ENCODE measurements at places on chromosomes 11 and 22. TPM values are rescaled to one million over a fixed set of nuclear protein-coding genes. Genes with fewer than 3 reads are reported as not detected.

DNA sequence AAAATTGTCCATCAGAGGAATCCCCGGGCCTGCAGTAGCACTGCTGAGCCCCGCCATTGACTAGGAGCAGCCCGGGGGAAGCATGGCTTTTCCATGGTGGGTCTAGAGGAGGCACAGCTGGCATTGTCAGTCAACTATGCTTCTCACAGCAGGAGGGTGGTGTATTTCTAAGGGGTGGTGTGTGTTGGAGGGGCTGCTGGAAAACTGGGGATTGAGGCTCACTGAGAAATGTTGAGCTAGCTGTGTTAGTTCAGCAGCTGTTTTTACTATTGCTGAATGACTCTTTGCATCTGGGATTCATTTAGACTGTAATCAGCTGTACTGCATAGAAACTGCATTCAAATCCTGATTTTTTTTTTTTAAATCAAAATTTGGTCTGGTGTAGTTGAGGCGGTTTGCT, 5.6 kb downstream of the DDX10 start:
- DNase-seq, result no peak
- no peak overlapping the region for H3K4me3 ChIP-seq
- H3K4me1 ChIP-seq, result peaks cover 26% of the 10 kb centered on the region
- H3K27ac ChIP-seq, result no peak overlapping the region

DNA sequence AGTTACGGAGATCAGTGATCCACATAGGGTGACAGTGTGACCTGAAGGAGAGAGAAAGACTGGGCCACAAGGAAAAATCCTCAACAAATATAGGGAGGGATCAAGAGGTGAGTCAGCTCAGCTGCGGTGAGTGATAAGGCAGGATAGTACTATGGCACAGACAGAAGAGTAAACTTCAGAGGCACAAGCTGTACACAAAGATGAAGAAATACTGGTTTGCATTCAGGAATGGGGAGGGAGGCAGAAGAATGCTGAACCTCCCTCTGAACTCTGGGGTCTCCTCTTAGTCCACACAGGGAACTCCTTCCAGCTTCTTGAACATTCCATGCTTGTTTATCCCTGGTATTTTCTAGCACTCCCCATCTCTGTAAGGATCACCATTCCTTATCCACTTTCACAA, 162.7 kb downstream of the BARX2 start:
- H3K4me1 ChIP-seq, result no peaks in the 10 kb centered on the region
- no peaks in the 10 kb centered on the region for H3K36me3 ChIP-seq
- DNase-seq, result no peak
- H3K27me3 ChIP-seq, result no peaks in the 10 kb centered on the region
- H3K4me3 ChIP-seq, result no peak overlapping the region

DNA sequence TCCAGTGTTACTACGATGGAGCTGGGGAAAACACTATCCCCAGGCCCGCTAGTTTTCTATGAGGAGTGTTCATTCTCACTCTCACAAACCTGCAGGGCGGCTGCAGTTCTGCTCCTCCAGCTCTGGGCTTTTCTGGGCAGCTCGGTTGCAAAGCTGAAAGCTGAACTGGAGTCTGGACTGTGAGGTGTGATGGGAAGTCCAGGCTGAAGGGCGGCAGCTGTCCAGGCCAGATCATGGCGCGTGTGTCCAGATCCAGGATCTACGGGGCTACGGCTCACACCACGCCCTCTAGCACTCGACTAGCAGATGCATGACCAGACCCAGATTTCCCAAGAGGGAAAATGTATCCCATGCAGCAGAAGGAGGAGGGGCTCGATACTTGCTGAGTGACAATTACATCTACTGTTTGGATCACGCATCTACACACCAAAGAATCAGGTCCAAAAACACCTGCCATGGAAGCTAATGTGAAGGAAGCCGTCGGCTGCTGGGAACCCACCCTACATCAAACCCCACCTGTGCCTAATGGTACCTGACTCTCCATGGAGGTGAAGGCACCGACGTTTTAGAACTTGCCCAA, 555.0 kb downstream of the BRD1 start:
- peaks cover 19% of the 10 kb centered on the region for H3K27me3 ChIP-seq
- no peak for DNase-seq
- H3K4me1 ChIP-seq, result no peaks in the 10 kb centered on the region

GRCh38 chr11:128174465-128175291, 412.7 kb downstream of the ETS1 start:
- H3K36me3 ChIP-seq, result no peaks in the 10 kb centered on the region
- H3K4me1 ChIP-seq, result no peaks in the 10 kb centered on the region
- no peak overlapping the region for H3K4me3 ChIP-seq
- H3K27me3 ChIP-seq, result peaks cover 4% of the 10 kb centered on the region
- H3K27ac ChIP-seq, result no peak overlapping the region
- no peak for DNase-seq

DNA sequence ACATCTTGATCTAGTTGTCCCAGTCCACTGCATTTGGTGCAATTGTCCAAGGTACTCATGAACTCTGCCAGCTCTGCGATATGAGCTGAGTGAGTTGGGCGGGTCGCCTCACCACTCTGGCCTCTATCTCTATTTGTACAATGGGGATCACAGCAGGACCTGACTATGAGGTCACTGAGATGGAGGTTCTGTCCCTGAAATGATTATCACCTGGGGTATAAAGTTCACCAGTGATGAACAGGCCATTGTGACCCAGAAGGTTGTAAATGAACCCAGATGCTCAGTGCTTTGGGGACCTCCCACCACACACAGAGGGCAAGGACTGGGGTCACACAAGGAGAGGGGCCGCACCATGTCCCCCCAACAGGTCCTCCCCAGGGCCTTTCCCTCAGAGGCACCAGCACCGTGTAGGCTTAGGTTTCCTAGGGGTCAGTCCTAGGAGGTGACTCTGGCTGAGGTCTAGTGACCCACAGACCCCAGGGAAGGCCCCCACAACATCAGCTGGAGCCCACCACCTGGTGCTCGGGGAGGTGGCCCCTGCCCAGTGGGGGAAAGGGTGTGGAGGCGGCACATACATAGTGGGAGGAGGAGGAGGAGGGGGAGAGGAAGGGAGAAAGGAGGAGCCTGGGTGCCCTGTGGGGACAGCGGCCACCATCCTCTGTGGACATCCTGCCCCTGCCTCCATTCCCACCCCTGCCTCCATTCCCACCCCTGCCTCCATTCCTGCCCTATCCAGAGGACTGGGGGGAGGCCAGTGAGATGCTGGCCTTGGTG, 25.0 kb upstream of the IGLL1 start:
- no peak overlapping the region for H3K27ac ChIP-seq
- H3K36me3 ChIP-seq, result no peaks in the 10 kb centered on the region
- peaks cover 7% of the 10 kb centered on the region for H3K27me3 ChIP-seq
- H3K4me3 ChIP-seq, result no peak overlapping the region

GRCh38 chr11:125379981-125380380, 116.1 kb downstream of the FEZ1 start:
- peaks cover 18% of the 10 kb centered on the region for H3K27me3 ChIP-seq
- DNase-seq, result no peak
- H3K4me3 ChIP-seq, result no peak overlapping the region
- H3K4me1 ChIP-seq, result no peaks in the 10 kb centered on the region
- H3K36me3 ChIP-seq, result no peaks in the 10 kb centered on the region
- no peak overlapping the region for H3K27ac ChIP-seq

The KRTAP5-10 gene
- total RNA-seq, result not detected

The ANGPTL5 gene
- not detected for total RNA-seq

The POU2F3 gene
- total RNA-seq, result not detected

DNA sequence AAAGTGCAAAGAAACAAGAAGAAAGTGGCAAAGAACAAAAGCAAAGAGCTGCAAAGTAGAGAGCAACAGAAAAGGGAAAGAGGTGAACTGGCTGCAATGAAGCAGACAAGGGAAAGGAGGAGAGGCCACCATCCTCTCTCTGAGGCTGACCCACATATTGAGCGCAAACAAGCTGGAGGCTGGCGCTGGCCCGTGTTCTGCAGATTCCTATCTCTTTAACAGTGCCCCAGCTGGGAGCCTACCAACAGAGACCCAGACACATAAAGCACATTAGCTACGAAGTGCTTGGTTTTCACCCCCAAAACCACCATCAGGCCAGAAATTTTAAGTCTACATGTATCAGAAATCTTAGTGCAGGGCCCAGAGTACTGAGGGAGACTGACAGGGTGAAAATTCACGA, 17.6 kb downstream of the NCAPD3 start:
- peaks cover 8% of the 10 kb centered on the region for H3K4me1 ChIP-seq
- no peaks in the 10 kb centered on the region for H3K27me3 ChIP-seq
- H3K4me3 ChIP-seq, result no peak overlapping the region
- H3K36me3 ChIP-seq, result peaks cover 72% of the 10 kb centered on the region

DNA sequence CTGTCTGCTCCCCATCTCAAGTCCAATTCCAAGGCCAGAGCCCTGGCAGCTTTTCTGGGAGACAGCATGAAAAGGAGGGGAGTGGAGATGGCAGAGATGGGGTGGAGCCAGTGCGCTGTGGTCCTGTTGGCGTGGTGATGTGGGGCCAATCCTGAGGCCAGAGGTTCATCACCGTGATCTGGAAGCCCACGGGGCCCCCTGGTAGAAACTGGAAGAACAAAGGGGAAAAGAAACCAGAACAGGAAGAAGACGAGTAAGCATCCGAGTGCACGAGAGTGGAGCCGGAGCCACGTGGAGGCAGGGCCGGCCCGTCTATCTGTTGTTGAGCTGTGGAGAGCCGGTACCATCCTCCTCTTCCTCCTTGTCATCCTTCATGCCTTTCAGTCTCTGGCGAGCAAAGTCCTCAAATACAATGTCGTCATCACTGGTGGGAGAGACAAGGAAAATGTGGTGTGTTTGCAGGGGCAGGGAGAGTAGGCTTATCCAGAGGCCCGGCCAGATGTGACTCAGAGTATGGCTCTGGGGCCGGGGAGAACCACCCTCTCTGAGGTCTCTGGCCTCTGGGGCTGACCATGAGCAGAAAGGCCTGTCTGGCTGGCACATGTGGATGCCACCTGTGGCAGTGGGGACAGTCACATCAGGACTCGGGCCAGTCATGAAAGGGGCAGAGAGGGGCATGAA, 25.4 kb downstream of the TPBGL start:
- no peak overlapping the region for H3K27ac ChIP-seq
- peaks cover 29% of the 10 kb centered on the region for H3K4me1 ChIP-seq
- DNase-seq, result no peak
- H3K4me3 ChIP-seq, result no peak overlapping the region
- H3K27me3 ChIP-seq, result no peaks in the 10 kb centered on the region

GRCh38 chr22:38849811-38850210, 6.0 kb upstream of the NPTXR start:
- H3K27ac ChIP-seq, result no peak overlapping the region
- no peak overlapping the region for H3K4me3 ChIP-seq
- no peaks in the 10 kb centered on the region for H3K36me3 ChIP-seq
- H3K27me3 ChIP-seq, result peaks cover 37% of the 10 kb centered on the region

- no peaks in the 10 kb centered on the region for H3K27me3 ChIP-seq
- H3K27ac ChIP-seq, result no peak overlapping the region
- no peaks in the 10 kb centered on the region for H3K36me3 ChIP-seq
- H3K4me3 ChIP-seq, result no peak overlapping the region
- DNase-seq, result no peak
- H3K4me1 ChIP-seq, result peaks cover 7% of the 10 kb centered on the region
These were observed 16.4 kb downstream of the KIAA0930 start for GRCh38 chr22:45224331-45224730.

The CYB5R2 gene
- 0.55 TPM for total RNA-seq

- peak; percentile 91 for DNase-seq
- peaks cover 34% of the 10 kb centered on the region for H3K4me1 ChIP-seq
- H3K27ac ChIP-seq, result peak within 1 kb of the TSS; percentile 91
- peak within 1 kb of the TSS; percentile 86 for H3K4me3 ChIP-seq
These were observed at the start of gene PHF21A for GRCh38 chr11:46121301-46121723. Gene PHF21A, minus strand, starts transcription at chr11:46121454. Its CDS starts 37,235 bp downstream, at chr11:46084219.

- DNase-seq, result peak; percentile 8
- H3K27ac ChIP-seq, result no peak overlapping the region
- H3K27me3 ChIP-seq, result no peaks in the 10 kb centered on the region
- H3K4me1 ChIP-seq, result no peaks in the 10 kb centered on the region
- H3K4me3 ChIP-seq, result no peak overlapping the region
- no peaks in the 10 kb centered on the region for H3K36me3 ChIP-seq
These were observed 1046.9 kb downstream of the BRD1 start for GRCh38 chr22:48780597-48781277.

The WT1 gene
- total RNA-seq, result not detected

DNA sequence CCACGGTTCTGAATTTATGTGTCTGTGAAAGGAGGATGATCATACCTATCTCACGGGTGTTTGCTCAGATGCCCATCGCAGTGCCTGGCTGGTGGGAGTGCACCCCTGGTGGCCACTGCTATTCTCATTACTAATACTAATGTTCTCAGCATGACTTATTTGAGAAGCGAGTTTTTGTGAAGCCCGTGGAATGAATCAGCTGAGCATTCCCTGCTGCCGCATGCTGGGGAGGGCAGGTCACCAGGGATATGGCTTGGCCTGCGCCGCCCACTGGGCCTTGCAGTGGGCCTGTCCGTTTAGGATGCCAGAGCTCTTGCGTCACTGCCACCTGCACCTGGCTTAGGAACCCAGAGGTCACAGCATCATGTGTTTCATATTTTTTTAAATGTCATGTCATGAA, 16.9 kb downstream of the CTTN start:
- no peak overlapping the region for H3K4me3 ChIP-seq
- peaks cover 32% of the 10 kb centered on the region for H3K27me3 ChIP-seq

- no peaks in the 10 kb centered on the region for H3K36me3 ChIP-seq
- no peak overlapping the region for H3K27ac ChIP-seq
- H3K27me3 ChIP-seq, result no peaks in the 10 kb centered on the region
- no peak overlapping the region for H3K4me3 ChIP-seq
- DNase-seq, result no peak
These were observed 40.5 kb downstream of the DUSP8 start for GRCh38 chr11:1531449-1532013.

DNA sequence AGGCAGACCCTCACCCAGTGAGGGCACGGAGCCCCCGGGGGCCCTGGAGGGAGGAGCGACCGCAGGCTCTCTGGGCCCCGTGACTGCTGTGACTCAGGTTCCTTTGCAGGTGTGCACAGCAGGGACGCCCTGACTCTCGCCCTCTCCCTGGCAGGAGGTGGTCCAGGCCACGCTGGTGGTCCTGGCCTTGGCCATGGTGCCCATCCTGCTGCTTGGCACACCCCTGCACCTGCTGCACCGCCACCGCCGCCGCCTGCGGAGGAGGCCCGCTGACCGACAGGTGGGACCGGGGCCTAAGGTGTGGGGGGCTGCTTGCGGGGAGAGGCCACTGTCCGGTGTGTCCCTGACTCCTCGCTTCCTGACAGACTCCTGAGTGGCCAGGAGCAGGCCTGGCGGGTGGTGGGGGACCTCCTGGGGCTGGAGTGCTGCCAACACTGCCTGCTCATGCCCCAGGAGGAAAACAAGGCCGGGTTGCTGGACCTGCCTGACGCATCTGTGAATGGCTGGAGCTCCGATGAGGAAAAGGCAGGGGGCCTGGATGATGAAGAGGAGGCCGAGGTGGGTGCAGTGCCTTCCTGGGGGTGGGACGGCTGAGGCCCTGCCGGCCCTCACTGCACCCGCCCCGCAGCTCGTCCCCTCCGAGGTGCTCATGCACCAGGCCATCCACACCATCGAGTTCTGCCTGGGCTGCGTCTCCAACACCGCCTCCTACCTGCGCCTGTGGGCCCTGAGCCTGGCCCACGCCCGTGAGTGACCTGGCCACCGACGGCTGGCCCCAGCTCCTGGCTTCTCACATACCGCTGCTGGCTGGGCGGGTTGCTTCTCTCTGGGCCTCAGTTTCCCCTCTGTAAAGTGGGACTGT, 10.9 kb downstream of the TCIRG1 start:
- no peak overlapping the region for H3K4me3 ChIP-seq
- peaks cover 44% of the 10 kb centered on the region for H3K36me3 ChIP-seq
- no peak overlapping the region for H3K27ac ChIP-seq
- peaks cover 2% of the 10 kb centered on the region for H3K4me1 ChIP-seq
- DNase-seq, result no peak

GRCh38 chr22:48981371-48982061, 846.2 kb downstream of the BRD1 start:
- no peaks in the 10 kb centered on the region for H3K27me3 ChIP-seq
- no peak for DNase-seq
- no peaks in the 10 kb centered on the region for H3K36me3 ChIP-seq
- no peak overlapping the region for H3K4me3 ChIP-seq

The RFPL1 gene
- not detected for total RNA-seq

The KIAA1671 gene
- 5.5 TPM for total RNA-seq
